Right renal cortex interstitium (tissue), 3 donors: ENCODE measurements at places on chromosomes 2 and 18. TPM values are rescaled to one million over a fixed set of nuclear protein-coding genes. Genes with fewer than 3 reads are reported as not detected.

The SLC9A4 gene
- 8.1 TPM for polyA plus RNA-seq

The RBM44 gene
- polyA plus RNA-seq, result 0.51 TPM

The KLHL14 gene
- polyA plus RNA-seq, result 28.1 TPM

The AGAP1 gene
- 21.2 TPM for polyA plus RNA-seq

The KYNU gene
- 6.9 TPM for polyA plus RNA-seq

The FKBP7 gene
- polyA plus RNA-seq, result 71.5 TPM

- no peak for DNase-seq
These were observed 9.7 kb upstream of the COPS8 start for GRCh38 chr2:237075749-237076599.

- no peak for DNase-seq
These were observed 218.8 kb downstream of the HDAC4 start for GRCh38 chr2:239181903-239182581.

DNA sequence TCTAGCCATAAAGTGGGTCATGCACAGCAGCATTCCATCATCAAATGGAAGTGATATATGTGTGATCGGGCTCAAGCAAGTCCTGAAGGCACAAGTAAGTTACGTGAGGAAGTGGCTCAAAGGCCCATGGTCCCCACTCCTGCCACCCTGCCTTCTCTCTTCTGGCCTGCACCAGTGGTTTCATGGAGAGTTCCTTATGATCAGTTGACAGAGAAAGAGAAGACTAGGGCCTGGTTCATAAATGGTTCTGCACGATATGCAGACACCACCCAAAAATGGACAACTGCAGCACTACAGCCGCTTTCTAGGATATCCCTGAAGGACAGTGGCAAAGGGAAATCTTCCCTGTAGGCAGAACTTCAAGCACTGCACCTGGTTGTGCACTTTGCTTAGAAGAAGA, 412.6 kb upstream of the SMIM21 start:
- DNase-seq, result no peak

DNA sequence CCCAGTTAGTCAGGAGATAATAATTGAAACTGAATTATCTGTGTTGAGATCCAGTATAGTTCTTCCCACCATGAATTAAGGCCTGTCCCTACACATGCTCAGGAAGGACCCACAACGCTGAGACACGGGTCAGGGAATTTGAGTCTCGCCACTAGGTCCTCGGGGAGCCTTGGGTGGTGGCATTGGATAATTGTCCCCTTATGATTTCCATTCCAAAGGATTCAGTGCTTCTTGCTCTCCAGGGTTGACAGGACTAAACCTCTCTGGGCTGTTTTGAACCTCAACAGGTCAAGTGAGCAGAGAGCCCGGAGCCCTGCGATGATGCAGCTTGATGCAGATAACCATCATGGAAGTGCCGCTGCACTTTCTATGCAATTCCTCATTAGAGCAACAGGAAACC, 253.7 kb upstream of the PXDN start:
- DNase-seq, result no peak

DNA sequence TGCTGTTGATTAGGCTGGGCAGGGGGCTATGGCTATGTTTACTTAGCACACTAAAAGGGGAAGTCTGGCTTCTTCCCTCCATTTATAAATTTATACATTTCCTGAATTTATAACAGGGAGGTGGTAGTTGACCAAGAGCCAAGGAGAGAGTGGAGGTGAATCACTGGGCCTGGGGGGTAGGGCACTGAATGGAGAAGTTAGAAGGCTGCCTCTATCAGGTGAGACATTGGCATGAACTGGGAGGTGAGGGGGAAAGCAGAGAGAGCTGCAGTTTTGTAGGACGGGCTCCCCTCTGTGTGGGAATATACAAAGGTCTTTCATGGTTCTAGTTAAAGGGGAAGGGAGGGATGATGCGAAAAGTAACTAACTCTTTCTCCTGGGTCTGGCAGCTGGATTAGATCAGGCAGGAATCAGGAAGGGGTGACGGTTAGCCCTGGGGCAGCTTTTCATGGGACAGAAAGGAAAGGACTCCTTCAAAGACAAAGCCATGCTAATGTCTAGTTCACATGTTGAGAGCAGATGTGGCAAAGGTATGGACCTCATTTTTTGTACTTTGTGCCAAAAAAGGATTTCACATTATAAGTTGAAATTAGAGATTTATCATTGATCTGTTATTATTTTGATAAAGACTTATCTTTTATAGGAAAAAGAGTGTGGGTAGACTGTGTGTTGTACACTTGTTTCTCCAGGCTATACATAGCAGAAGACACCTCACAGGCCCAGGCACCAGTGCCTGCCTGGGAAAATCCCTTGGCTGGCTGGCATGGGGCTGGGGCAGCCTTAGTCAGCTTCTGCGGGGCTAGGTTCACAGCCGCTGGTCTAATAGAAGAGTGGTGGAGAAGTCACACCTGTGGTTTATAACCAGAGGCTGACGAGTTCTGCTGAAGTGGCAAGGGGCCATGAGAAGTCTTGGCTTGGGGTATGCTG, 158.7 kb downstream of the CLIP4 start:
- DNase-seq, result no peak

DNA sequence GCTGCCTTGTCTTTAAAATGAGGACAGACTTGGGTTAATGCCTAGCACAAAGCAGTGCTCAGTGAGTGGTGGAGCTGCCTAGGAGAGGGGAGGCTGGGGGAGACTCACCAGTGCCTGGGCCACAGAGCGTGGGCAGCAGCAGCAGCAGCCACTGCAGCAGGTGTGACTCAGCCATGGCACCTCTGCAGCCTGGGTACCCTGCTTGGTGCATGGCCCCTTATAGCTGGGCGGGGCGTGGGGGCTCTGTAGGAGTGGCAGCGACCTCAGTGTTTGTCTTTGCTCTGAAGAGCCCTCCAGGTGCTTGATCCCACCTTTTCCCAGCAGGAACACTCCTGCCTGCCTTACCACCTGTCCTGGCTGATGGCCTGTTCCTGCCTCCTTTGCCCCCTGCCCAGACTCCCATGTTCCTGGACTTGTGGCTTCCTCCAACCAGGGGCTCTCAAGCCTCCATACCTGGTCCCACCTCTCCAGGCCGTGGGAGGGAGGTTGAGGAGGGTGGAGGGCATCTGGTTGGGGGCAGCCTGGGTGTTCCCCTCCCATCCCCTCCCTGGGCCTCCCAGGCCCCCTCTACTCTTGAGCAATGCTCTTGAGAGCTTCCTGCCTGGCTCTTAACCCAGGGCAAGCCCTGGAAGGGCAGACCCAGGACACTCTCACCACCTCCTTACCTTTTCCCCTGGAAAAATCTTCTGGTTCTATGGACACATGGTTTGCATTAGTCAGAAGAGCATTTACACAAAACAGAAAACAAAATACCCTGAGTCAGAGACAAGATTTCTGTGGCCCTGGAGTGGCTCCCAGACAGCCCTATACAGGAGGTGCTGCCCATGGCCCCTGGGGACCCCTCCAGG, at the start of gene SFTPB:
Gene SFTPB, minus strand, starts transcription at position 191 of the 848 bp plus-strand sequence. Its CDS starts 16 bp downstream, at position 175.
- no peak for DNase-seq

GRCh38 chr2:235513984-235514626, 20.3 kb downstream of the AGAP1 start:
- no peak for DNase-seq

- DNase-seq, result no peak
These were observed 25.1 kb downstream of the CDK15 start for GRCh38 chr2:201831469-201831868.

DNA sequence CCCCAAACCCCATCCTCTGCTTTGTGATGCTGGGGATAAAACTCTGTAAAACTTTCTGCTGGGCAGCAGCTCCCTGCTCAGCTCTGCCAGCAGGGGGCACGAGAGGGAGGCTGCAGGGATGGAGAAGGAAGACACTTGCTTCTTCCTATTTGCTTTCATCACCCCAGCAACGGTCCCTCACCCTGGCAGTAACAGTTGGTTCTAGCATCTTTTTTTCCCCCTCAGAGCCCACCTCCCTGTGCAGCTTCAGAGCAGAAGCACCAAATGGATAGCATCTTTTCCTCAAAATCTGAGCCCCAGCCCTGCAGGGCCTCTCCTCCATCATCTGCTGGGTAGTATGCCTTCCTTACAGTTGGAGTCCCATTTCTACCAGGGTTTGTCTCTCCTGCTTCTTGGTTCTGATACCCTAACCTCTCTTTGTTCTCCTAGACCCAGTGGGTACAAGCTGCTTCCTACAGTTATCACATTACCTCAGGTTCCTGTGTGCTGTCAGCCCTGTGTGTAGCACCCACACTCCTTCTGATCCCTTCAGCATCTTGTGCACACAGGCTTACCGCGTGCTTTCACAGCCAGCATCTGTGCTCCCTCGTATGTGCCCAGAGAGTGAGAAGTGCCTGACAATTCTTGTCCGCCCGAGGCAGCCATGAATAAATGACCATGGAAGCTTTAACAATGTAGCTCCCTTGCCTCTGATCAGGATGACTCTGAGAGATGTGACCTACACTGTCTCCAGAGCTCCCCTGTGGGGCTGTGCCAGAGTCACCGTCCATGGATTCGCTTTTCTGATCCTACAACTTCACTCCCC, 14.5 kb downstream of the CKAP2L start:
- DNase-seq, result no peak
